ENCODE measurements at places on chromosomes 1 and 21.
A peak's percentile ranks its signal among the peaks of the same experiment; 100 is the strongest.

- DNase-seq = no peak
These were observed 43.1 kb downstream of the IL12RB2 start for GRCh38 chr1:67350783-67351182.

DNA sequence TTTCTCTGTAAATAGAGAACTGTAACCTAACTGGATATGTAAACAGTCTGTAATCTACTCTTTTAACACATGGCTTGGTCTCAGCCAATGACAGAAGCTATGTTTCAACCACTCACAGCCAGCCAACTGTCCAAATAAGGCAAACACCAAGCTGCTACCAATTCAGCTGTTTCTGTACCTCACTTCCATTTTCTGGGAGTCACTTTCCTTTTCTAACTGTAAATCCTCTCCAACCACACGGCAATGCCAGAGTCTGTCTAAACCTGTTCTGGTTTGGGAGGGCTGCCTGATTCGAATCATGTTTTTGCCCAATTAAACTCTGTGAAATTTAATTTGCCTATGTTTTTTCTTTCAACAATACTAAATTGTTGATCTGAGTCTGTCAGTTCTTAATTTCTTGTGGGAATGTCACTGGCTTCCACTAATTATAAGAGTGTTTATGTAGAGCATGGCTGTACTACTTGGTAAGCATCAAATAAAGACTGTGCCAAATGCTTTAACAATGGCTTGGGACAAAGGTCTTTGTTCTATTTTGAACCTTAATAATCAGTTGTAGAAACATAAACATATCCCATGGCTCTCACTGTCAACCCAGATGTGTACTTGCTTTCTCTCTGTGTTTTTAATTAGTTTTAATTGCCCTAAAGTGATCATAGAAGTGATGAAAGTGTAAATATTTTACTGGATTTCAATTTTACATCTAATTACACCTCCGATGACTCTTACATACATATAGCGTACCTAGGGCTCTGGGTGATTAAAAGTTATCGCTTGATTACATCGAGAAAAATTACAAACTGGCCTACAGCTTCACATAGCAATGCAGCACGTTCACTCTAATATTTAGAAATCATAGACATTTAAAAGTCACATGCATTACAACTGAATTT is 1144.6 kb upstream of the TMPRSS15 start:
- DNase-seq = no peak

GRCh38 chr1:206142011-206142410 is 24.8 kb upstream of the AVPR1B start:
- DNase-seq = no peak

GRCh38 chr1:43048601-43049011 is 89.9 kb upstream of the SLC2A1 start:
- DNase-seq = no peak

DNA sequence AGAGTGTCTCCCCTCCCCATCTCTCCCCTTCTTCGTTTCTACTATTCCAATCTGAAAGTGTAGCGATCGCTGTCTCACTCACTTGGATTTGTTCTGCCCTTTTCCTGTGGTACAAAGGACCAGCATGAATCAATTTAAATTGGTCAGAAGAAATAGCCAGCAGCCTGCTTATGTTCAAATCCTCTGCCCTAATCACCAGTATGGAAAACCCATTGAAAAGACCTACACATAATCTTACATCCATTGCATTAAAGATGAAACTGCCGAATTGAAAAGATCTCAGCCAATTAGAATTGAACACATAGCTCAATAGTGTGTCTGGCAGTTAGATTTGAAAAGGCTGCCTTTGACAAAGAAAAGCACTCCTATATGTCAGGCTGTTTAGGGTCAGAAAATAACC is 122.6 kb downstream of the TNNI3K start:
- DNase-seq = no peak

DNA sequence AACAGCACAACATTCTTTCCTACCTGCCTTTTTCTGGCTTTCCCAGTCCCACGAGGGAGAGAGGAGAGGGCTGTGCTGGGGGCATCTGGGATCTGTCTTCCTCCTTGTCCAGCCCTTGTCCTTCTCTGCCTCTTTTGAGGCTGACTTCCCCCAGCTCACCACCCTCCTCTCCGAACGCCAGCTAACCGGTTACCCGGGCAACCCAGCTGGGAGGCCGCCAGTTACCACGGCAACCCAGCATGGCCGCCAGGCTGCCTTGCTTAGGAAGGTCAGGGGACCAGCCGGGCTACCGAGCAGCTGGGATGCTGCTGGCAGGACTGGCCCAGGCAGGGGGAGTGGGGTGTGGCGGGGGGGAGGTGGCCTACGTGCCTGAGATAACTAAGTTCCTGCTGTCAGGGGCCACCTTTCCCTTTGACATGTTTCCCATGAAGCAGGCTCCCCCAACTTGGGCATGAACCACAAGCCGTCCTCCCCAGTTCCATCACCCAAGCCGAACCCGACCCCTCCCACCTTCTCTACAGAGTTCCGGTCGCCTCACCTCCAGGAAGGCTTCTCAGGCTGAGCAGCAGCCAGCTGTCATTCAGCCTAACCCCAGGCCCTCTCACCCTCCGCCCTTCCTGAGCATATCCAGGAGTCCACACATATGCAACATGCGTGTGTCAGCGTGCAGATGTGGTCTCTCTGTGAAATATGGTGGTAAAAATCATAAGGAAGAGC is 8.7 kb downstream of the PLEKHA6 start:
- peak; percentile 85 for DNase-seq

GRCh38 chr1:26009796-26010447 is 11.7 kb upstream of the EXTL1 start:
- no peak for DNase-seq

GRCh38 chr1:30427545-30427944 is 295.8 kb downstream of the MATN1 start:
- DNase-seq = no peak

DNA sequence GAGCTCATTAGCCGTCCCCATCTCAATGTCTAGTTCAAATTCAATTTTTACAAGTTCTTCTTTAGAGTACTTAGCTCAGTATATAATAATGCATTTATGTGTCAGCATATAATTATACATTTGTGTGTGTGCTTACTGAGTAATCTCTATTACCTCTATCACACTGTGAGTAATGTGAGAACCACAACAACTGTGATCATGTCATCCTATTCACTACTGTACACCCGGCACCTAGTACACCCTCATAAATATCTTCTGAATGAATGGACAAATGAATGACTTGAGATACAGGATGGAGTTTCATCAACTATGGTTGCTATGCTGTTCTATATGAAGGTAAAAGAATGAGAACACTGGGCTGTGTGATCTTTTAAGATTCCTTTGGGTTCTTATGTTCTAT is 124.0 kb downstream of the GPATCH2 start:
- DNase-seq = no peak

DNA sequence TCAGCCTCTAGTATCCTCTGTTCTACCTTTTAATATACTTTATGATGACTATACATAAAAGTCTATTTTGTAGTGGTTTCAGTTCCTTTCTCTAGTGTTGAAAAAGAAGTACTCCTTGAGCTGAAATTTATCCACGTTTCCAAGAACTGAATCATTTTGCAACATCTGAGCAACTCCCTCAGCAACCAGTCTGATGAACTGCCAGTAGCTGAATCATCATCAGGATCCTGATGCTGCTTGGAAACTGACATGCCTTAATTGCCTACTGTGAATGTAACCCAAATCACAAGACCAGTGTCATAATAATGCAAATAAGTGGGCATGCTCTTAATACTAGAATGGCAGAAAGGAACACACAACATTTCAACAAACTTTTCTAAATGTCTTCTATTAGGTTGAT is 103.3 kb downstream of the CYYR1 start:
- no peak for DNase-seq

DNA sequence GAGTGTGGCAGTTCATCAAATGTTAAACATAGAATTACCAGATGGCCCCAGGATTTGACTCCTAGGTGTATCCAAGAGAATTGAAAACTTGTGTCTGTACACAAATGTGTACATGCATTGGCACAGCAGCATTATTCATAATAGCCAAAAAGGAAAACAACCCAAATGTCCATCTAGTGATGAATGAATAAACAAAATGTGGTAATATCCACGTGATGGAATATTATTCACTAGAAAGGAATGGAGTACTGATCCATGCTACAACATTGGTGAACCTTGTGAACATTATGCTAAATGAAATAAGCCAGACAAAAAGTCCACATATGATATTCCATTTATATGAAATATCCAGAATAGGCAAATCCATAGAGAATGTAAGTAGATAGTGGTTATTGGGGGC is 77.7 kb downstream of the RAVER2 start:
- DNase-seq = no peak

GRCh38 chr1:206832352-206832880 is 33.0 kb upstream of the IL20 start:
- DNase-seq = no peak

DNA sequence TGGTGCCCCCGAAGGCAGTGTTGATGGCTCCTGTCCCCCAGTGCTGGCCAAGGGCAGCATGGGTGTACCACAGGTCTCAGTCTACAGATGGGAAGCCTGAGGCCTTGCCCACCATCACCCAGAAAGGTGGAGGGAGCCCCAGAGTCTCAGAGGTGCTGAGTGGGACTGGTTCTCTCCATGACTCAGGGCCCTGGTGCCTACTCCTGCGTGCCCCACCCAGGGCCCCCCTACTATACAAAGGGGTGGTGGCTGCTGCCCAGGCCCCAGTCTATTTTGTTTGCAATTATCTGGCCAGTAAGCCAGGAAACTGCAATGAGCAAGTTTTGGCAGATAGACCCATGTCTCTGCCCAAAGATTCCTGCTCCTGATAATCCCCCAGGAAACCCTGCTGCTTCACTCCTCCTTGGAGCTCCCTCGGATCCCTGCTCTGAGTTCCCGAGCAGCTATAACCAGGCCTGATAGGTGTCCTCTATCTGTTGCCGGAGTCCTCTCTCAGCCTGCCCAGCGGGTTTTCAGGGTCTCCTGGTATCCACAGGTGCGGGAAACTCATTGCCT is 41.7 kb downstream of the EDN2 start:
- no peak for DNase-seq

DNA sequence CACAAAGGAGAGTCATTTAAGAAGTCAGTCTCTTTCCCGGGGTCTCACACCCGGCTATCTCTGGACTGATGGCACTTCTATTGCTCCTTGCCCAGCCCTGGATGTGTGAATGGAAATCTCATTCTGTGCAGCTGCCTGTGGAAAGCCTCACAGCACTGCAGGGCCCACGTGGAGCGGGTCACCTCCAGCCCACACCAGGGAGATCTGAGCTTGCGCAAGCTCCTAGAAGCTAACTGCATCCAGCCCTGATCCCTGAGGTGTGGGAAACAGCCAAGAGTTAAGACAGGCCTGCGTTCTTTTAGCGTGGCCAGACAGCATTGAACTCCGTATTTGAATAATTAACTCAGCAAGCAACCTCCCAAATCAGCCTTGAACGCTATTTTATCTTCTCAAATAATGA is 150.5 kb downstream of the LRIG2 start:
- DNase-seq = no peak

GRCh38 chr1:51543858-51544257 is 24.8 kb upstream of the EPS15 start:
- DNase-seq = no peak

GRCh38 chr1:58726581-58726980 is 26.7 kb upstream of the MYSM1 start:
- DNase-seq = no peak

DNA sequence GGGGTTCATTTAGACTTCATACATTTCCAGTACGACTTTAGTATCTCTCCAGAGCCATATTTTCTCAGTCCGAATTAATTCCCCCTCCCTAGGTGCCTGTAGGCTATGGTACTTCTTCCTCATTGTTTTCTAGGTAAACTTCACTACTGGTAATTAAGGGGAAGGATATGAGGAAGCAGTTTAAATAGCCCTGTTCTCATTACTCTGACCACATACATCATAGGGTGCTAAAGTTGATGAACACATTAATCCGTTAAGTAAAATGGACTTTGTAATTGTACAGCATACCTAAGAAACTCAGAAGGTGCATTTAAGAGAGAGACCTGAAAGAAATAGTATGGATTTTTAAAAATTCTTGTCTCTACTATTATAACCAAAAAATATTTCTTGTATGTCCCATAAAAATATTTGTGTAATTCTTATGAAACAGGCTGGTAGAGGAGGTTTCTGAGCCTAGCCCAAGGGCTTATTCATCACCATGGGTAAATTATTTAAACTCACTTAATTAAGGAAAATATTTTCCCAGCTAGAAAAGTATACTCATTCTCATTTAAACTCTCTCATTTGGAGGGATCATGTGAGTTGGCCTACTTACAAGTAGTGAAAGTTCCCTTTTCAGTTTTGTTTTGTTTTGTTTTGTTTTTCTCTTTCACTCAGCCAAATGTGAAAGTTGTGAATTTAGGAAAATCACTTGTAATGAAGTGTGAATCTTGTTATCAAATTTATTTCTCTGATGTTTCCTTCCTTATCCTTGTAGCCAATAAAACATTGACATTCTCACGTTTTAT is 2.0 kb downstream of the PRMT6 start:
- no peak for DNase-seq

GRCh38 chr1:112672009-112672408 is 2.5 kb upstream of the MOV10 start:
- DNase-seq = no peak

- no peak for DNase-seq
These were observed 70.6 kb upstream of the KIAA1614 start for GRCh38 chr1:180842052-180842451.

GRCh38 chr1:113786069-113786468 is 26.2 kb downstream of the RSBN1 start:
- no peak for DNase-seq

DNA sequence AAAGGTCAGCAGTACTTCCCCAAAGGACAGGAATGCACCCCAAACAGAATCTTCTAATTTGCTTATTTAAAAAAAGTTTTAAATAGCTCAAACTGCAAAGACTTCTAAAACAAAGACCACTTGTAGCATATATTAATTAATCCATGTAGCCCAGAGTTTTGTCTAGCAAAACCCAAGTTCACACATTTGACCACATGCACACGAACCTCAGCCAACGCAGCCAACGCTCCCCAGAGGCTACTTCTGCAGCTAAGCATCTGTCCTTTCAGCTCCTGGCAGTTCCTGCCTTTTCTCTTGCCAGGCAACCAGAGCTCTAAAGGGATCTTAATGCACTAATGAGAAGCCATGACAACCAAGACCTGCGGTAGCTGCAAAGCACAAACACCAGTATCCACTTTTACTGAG is 89.6 kb downstream of the RERE start:
- no peak for DNase-seq

- DNase-seq = no peak
These were observed 4.7 kb upstream of the ITGB2 start for GRCh38 chr21:44925378-44925755.

- no peak for DNase-seq
These were observed 2.5 kb upstream of the MYBPHL start for GRCh38 chr1:109309347-109309746.
